ENCODE measurements at places on chromosomes 4 and X. TPM values are rescaled to one million over a fixed set of nuclear protein-coding genes. Genes with fewer than 3 reads are reported as not detected.

DNA sequence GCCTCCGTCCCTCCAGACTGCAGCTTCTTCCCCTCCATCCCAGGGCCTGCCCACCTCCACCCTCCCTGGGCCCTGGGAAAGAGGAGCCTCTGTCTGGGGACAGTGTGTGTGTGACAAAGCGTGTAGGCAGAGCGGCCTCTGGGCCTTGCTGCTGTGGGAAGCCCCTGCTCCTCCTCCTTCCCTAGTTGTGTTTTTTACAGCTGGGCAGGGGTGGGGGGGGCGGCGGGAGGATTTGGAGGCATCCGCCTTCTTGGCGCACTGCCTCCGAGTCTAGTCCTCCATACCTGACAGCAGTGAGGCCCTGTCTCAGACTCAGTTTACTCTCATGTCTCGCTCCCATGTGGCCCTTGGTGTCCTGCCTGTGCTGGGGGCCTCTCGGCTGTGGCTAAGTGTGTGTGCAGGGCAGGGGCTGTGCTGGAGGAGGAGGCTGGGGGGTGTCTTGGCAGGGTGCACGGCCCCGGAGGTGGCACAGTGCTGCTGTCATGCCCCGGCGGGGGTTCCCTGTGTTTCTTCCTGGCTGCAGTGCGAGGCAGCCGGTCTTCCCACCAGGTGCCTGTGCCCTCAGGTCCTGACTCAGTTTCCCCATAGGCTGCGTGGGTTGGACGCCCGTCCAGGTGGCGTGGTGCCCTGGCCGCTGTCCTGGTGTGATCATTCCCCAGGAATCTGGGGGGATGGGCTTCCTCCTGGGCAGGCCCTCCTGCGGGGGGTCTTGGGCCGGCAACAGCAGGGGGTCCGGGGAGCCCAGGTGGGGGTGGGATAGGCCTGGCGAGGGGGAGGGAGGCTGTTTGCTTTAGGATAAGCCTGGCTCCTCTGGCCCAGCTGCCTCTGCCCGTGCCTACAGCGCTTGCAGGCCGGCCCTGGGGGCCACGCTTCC is 7.0 kb downstream of the FGFRL1 start:
- no peaks in the 10 kb centered on the region for H3K27me3 ChIP-seq
- no peaks in the 10 kb centered on the region for H3K36me3 ChIP-seq
- H3K4me3 ChIP-seq = no peak overlapping the region
- no peak for DNase-seq
- peaks cover 19% of the 10 kb centered on the region for H3K4me1 ChIP-seq
- H3K27ac ChIP-seq = no peak overlapping the region

FAM9C gene
- total RNA-seq = not detected

REPS2 gene
- 0.38 TPM for total RNA-seq

DNA sequence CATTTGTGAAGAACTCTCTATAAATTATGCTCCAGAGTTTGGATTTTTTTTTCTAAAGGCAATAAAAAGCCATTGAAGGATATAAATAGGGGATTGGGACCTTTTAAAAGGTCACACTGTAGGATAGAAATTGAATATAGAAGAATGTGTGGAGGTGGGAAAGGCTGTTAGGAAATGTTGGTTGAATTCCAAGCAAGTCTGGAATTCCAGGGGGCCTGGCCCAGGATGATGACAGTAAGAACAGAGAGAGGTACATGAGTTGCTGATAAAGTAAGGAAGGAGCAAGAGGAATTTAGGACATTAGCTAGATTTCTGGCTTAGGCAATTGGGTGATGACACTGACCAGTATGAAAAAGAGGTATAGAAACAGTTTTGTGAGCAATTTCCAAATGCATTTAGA is 95.4 kb upstream of the USP38 start:
- no peak overlapping the region for H3K27ac ChIP-seq
- H3K36me3 ChIP-seq = no peaks in the 10 kb centered on the region
- H3K4me3 ChIP-seq = no peak overlapping the region
- no peaks in the 10 kb centered on the region for H3K27me3 ChIP-seq
- H3K4me1 ChIP-seq = no peaks in the 10 kb centered on the region

GRCh38 chr4:123510221-123510620 is 113.6 kb downstream of the SPRY1 start:
- H3K27me3 ChIP-seq = peaks cover 10% of the 10 kb centered on the region
- no peak overlapping the region for H3K27ac ChIP-seq

DNA sequence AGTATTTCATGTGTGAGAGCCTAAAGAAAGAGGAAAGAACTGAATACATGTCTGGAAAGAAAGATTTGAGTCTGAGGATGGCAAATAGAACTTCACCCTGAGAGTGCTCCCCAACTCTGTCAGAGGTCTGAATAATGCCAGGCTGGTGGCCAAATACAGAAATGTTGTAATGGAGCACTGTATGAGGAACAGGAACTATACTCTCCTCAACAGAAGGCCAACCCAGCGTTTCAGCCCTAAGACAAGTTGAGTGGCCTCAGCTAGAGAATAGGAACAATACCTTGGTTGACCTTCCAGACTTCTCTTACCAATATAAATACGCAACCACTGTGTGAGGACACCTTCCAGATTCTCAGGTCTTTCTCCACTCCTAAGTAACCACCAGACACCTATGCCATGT is 94.5 kb upstream of the STIM2 start:
- DNase-seq = no peak
- H3K27ac ChIP-seq = no peak overlapping the region
- H3K27me3 ChIP-seq = no peaks in the 10 kb centered on the region
- H3K4me1 ChIP-seq = no peaks in the 10 kb centered on the region
- H3K4me3 ChIP-seq = no peak overlapping the region

All from T-cell (primary cell).